ENCODE measurements at places on chromosomes 2 and 18.
A peak's percentile ranks its signal among the peaks of the same experiment; 100 is the strongest.

GRCh38 chr2:80303909-80304837 is at the start of gene LRRTM1:
Gene LRRTM1, minus strand, starts transcription at chr2:80304752. Its CDS starts 933 bp downstream, at chr2:80303819.
- no peak for DNase-seq

- no peak for DNase-seq
Measured at GRCh38 chr2:113848758-113849415, 41.0 kb upstream of the ACTR3 start.

DNA sequence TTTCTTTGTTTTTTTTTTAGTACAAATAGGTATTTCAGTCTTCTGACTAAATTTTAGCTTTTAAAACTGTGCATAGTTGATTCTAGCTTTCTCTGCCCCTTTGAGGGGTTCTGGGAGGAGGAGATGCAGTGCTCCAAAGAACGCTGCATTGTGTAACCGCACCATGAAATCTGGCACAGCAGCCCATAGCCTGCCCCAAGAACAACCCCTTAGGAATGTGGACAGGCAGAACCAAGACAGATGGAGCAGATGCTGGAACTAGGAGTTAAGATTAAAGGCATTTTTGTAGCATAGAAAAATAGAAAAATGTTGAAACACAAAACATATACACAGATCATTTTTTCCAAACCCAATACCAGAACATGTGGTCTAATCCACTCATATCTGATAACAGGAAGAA is 187.5 kb downstream of the SCG2 start:
- peak; percentile 65 for DNase-seq

DNA sequence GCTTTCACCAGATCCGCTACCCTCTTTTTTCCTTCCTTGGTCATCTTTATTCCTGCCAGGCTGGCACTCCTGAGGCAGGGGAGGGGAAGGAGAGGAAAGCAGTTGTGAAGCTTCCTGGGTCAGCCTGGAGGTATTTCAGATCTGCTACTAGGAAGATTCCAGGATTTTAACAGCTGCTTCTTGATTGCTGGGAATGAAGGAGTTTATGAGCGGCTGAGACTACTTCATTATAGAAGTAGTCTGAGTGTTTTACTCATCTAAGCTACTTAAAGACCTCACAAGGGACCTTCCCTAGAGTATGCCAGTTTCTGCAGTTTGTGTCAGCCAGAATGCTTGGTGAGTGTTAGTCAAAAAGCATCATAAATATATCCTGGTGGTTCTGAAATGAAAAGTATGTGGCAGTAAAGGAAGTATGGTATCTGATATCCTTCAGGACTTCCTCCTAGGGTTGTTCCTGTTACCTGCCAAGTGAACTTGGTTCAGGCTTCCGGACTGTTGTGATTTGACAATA is 1.9 kb downstream of the TANC1 start:
- no peak for DNase-seq

DNA sequence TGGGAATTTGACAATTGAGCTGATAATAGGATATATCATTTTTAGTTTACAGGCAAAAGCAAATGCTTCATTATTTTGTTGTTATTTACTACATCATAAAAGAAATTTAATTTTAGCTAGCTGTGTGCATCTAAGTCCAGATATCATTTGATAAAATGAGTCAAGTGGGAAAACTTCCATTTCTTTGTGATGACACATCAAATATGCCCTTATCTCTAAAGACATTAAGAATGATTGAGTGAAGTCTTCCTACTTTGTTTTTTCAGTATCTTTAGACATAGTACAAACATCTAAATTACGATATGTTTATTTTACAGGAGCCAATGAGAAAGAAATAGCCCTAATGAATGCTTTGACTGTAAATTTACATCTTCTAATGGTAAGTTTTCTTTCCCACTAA is 77.0 kb downstream of the KYNU start:
- no peak for DNase-seq

DNA sequence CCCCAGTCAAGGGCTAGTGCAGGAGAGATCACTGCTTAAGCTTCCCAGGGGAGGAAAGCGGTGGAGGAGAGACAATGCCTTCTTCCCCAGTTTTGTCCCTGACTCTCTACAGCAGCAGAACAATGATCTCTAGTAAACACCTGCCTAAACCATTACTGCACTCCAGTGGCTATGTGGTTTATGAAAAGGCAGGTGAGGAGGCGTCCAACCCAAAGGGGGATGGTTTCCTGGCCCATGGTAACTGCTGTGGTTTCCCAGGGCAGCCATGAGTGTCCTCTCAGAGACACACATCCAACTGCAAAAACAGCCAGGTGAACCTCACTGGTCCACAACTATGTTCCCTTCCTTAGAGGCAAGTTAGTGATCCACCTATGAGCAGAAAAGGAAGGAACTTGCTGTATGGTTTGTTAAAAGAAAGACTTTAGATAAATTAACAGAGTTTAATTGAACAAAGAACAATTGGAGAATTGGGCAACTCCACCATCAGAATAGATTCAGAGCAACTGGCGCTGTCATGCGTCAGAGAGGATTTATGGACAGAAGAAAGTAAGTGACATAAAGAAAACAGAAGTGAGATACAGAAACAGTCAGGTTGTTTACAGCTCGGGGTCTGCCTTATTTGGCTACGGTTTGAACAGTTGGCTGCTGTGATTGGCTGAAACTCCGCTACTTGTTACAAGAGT is 4.8 kb upstream of the TTC39C start:
- DNase-seq = no peak

DNA sequence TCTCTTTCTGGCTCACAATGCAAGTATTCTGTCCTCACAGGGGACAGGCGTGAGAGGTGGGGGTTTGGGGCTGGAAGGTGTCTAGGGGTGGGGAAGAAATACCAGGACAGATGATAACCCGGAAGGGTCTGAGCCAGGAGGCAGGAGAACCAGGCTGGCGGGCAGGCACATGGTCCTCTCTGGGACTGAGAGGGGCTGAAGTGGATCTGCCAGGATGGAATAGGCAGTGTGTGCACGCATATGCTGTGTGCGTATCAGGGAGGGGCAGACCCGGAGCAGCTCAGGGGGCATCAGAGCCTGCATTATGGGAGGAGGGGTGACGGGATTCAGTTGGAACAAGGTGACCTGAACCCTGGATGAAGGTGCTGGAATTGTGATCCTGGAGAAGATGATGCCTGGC is 157.3 kb downstream of the DYSF start:
- DNase-seq = no peak

DNA sequence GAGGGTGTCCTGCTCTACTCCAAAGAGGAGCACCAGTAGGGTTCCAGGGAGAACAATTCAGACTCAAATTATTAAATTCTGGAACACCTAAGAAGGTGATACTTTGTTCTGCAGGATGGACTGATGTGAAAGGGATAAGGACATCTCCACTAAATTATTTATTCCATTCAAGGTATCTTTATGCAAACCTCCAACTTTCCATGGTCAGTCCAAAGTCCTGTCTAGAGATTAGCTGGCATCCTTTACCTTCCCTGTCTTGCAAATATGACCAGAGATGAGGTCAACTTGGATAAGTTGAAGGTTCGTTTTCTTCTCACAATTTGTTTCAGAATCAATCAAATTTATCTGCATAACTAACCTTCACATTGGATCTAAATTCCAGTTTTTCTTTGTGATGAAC is 8.7 kb upstream of the ZBTB14 start:
- DNase-seq = no peak

- peak; percentile 40 for DNase-seq
Measured at GRCh38 chr2:18209934-18210639, 331.6 kb downstream of the KCNS3 start.

DNA sequence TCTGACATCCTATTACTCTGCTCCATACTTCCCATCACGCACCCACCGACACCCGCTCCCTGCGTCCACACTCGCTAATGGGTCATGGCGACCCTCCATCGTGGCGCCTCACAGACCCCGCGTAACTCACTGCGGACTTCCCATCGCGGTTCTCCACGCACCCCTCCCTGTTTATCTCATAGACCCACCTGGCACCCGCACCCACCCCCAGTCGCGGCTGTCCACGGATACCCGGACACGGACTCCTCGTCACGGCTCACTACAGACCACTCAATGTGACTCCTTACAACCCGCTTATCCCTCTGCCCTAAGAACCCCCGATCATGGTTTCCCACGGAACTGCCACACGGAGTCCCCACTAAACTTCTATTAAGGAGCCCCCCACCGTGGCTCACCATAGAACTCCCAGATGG is 458 bp downstream of the CXXC1 start:
- DNase-seq = no peak

- no peak for DNase-seq
Measured at GRCh38 chr2:41859615-41860514, 188.0 kb upstream of the PKDCC start.

DNA sequence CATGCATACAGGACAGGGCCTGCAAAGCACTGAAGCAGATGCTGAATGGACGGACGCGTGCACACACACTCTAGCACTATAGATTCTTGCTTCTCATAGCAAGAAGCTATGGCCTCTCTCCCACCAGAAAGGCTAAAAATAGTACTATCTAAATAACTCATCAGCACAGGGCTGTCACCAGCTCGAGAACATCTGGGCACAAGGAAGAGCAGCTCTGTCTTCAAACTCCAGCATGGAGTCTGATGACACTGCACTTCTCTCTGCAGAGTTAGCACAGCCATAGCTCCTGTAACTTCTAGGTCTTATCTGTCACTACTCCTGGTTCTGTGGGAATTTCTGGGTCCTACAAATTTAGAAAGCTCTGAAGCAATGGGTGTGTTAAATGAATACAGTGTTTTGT is 123.5 kb downstream of the MYO5B start:
- no peak for DNase-seq

- no peak for DNase-seq
Measured at GRCh38 chr2:160364364-160364763, 129.2 kb downstream of the RBMS1 start.

DNA sequence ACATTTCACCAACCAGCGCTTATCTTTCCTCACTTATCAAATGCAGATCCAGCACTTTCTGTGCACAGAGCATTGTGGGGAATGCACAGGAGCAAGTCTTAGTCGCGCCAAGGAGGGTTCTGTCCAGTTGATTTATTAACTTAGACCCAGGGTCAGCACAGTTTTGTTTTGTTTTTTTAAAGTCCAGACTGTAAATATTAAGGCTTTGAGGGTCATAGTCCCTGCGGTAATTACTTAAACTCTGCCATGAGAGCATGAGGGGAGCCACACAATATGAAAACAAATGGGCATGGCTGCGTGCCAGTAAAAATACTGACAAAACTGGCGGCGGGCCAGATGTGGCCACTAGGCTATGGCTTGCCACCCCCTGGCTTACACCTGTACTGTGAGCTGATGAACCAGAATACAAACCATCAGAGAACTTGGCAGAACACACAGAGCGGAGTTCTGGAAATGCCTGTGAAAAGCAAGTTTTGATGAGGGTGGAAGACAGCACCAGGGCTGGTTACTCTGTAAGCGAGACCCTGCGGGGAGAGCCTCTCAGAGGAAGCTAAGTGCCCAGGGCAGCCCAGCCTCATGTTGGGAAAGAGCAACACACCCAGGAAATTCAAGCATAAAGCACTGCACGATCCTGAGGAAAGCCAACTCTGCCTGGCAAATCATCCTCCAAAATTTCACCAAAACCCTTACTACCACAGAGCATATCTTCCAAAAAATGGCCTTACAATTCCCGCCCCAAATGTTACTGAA is 43.6 kb downstream of the L3MBTL4 start:
- DNase-seq = no peak

GRCh38 chr2:207253666-207254345 is 88.1 kb upstream of the KLF7 start:
- peak; percentile 92 for DNase-seq

- no peak for DNase-seq
Measured at GRCh38 chr2:147214914-147215313, 629.9 kb upstream of the ACVR2A start.

DNA sequence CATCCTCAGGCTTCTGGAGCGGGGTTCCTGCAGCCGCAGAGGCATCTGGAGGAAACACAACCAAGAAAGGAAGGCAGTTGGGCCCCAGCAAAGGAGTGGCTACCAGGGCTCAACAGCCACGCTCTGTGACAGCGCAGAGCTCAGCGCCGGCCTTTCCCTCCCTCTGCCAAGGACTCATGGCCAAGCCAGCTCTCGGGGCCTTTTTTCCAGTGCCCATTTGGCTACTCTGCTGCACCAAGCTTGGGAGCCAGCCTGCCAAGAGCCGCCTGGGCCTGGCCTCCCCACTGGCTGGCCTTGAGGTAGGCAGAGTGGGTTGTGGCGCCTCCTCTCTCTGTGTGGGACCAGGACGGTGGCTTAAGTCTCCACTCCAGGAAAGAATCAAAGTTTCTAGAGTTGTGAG is 7.2 kb upstream of the CCDC74A start:
- no peak for DNase-seq

DNA sequence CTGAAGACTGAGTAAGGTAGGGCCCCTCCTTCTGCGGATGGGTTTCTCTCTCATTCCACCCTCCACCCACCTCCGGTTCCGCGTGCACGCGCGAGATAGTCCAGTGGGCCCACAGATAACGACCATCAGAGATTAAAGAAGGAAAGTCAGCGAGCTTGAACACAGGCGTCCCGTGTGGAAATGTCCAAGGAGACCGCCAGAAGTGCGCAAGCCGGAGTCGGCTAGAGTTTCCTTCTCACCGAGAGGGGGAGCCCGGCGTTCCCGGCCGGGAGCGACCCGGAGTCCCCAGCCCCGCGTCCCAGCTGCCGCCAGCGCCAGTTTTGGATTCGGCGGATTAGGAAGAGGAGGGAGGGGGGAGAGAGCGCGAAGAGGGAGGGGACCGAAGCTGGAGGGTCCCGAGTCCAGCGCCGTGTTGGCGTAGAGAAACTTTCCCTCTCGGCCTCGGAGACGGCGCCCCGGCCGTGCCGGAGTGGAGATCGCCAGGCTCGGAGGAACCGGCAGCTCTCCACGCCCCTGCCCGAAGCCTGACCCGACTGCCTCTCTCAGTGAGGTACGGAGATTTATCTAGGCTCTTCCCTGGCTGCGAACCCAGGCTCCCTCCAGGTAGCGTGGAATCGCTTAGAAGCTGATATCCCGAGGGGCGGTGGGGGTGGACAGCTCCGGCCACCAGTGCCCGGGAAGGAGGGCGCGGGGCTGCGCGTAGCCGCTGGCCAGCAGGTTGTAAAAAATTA is at the start of gene GULP1:
TSS of gene GULP1 (plus strand) at position 258 of the 731 bp plus-strand sequence. CDS start 185,829 bp downstream, outside the sequence.
- DNase-seq = no peak

- DNase-seq = no peak
Measured at GRCh38 chr2:25566694-25567093, 106.7 kb downstream of the DTNB start.

- no peak for DNase-seq
Measured at GRCh38 chr2:230327418-230328154, 593 bp downstream of the SP140L start.

DNA sequence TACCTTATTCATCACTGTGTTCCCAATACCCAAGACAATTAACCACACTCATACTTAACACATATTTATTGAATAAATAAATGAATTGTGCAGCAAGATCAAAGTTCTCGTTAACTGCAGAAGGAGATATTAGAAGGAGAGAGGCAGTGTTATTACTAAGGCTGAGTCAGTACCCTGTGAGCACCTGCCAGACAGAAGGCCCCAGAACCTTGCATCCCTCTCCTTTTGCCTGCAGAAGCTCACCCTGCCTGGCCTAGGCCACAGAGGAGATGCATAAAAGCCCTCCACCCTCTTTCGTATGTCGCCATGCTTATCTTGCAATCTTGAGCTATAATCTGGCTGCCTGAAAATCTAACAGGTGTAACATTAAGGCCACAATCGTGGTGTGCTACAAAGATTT is 20.5 kb upstream of the RNF149 start:
- DNase-seq = no peak
